ENCODE measurements at places on chromosomes 16 and 17. TPM values are rescaled to one million over a fixed set of nuclear protein-coding genes. Genes with fewer than 3 reads are reported as not detected.

SCNN1G gene
- total RNA-seq: 20.4 TPM

ZG16B gene
- total RNA-seq: 39.0 TPM

VMO1 gene
- total RNA-seq: 1.5 TPM

SP6 gene
- total RNA-seq: not detected

KRT25 gene
- not detected for total RNA-seq

GRCh38 chr16:88570691-88571092, 489 bp downstream of the ZC3H18 start:
- H3K27ac ChIP-seq: peak overlapping the region; percentile 87
- peaks cover 35% of the 10 kb centered on the region for H3K36me3 ChIP-seq
- H3K27me3 ChIP-seq: no peaks in the 10 kb centered on the region
- DNase-seq: no peak
- H3K4me1 ChIP-seq: peaks cover 45% of the 10 kb centered on the region
- H3K4me3 ChIP-seq: peak overlapping the region; percentile 88

- peaks cover 67% of the 10 kb centered on the region for H3K4me1 ChIP-seq
- no peaks in the 10 kb centered on the region for H3K27me3 ChIP-seq
- no peak overlapping the region for H3K4me3 ChIP-seq
Measured at GRCh38 chr16:67489401-67490083, 6.2 kb upstream of the AGRP start.

DNA sequence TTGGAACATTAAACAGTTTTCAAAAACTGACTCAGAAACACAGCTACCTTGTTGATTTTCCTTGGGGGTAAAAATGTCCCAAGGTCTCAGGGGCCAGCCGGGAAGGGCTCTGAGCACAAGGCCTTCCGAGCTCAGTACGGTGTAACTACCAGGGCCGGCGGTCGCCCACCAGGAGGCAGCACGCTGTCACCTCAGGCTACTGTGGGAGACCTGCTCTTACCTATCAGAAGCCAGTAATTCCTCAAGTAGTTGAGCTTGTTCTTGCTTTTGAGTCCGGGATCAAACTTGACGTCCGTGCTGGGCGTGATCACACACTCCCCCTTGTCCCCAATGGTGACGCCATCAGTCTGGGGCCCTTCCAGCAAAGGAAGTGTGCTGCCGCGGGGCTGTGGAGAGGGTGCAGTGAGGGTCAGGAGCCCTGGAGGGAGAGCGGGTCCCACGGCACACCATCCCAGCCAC, 43.4 kb upstream of the ICAM2 start:
- H3K4me3 ChIP-seq: no peak overlapping the region
- peaks cover 51% of the 10 kb centered on the region for H3K4me1 ChIP-seq
- peak; percentile 85 for DNase-seq
- peak overlapping the region; percentile 70 for H3K27ac ChIP-seq
- H3K27me3 ChIP-seq: no peaks in the 10 kb centered on the region

GRCh38 chr17:79706931-79707850, 23.6 kb upstream of the ENPP7 start:
- H3K36me3 ChIP-seq: no peaks in the 10 kb centered on the region
- peaks cover 11% of the 10 kb centered on the region for H3K4me1 ChIP-seq
- no peak overlapping the region for H3K4me3 ChIP-seq
- peak; percentile 81 for DNase-seq
- H3K27me3 ChIP-seq: no peaks in the 10 kb centered on the region

- H3K27ac ChIP-seq: no peak overlapping the region
- H3K4me3 ChIP-seq: no peak overlapping the region
- H3K36me3 ChIP-seq: no peaks in the 10 kb centered on the region
- H3K27me3 ChIP-seq: no peaks in the 10 kb centered on the region
- peaks cover 17% of the 10 kb centered on the region for H3K4me1 ChIP-seq
Measured at GRCh38 chr17:73266796-73267195, 5.1 kb upstream of the CPSF4L start.

DNA sequence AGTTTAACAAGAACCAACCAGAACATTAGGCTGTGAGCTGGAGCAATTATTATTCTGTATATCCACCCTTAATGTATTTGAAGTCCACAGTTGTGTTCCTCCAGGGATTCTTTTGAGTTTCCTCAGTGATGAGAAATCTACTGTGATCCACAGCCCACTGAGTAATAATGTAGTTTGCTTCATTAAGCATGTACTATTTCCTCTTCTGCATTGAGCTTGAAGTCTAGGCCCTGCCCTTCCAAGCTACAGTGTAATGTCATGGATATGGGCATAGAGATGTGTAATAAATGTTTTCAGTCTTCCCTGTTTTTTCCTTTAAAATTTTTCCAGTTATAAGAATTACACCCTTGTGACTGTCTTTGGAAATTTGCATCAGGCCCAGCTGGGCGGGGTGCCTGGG, 36.4 kb upstream of the SLC12A3 start:
- H3K4me3 ChIP-seq: no peak overlapping the region
- no peaks in the 10 kb centered on the region for H3K4me1 ChIP-seq
- H3K27me3 ChIP-seq: no peaks in the 10 kb centered on the region
- no peak overlapping the region for H3K27ac ChIP-seq

DNA sequence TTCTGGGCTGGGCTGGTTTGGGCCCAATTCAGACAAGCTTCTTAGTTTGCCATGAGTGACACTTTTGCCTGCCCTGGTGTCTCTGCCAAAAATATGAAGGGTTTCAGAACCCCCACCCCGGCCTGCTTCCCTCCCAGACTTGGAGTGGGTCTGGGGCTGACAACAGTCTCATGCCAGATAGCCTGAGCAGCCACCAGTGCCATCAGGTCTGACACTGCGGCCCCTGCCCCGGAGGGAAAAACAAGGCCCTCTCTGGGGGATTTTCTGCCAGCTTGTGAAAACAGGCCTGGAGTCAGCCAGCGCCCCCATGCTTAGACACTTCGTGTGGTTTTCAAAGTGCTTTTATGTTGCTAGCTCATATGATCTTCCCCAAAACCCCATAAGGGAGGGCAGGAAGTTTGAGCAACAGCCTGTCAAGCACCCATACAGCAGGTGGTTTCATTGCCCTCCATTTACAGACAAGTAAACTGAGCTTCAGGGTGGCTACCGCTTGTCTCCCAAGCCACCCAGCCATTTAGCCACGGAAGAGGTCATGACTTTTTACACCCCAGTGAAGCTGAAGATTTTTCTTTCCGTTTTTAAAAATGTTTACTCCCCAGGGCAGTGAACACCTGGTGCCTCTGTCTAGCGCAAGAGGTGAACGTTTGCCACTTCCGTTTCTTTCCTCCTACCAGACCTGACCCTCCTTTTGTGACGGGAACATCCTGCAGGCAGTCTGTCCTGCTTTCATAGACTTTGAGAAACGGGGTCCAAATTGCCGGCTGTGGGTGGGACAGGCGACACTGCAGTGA, 300.6 kb downstream of the SEC14L1 start:
- H3K27me3 ChIP-seq: no peaks in the 10 kb centered on the region
- no peak for DNase-seq
- H3K27ac ChIP-seq: peak overlapping the region; percentile 49
- H3K36me3 ChIP-seq: no peaks in the 10 kb centered on the region
- no peak overlapping the region for H3K4me3 ChIP-seq

DNA sequence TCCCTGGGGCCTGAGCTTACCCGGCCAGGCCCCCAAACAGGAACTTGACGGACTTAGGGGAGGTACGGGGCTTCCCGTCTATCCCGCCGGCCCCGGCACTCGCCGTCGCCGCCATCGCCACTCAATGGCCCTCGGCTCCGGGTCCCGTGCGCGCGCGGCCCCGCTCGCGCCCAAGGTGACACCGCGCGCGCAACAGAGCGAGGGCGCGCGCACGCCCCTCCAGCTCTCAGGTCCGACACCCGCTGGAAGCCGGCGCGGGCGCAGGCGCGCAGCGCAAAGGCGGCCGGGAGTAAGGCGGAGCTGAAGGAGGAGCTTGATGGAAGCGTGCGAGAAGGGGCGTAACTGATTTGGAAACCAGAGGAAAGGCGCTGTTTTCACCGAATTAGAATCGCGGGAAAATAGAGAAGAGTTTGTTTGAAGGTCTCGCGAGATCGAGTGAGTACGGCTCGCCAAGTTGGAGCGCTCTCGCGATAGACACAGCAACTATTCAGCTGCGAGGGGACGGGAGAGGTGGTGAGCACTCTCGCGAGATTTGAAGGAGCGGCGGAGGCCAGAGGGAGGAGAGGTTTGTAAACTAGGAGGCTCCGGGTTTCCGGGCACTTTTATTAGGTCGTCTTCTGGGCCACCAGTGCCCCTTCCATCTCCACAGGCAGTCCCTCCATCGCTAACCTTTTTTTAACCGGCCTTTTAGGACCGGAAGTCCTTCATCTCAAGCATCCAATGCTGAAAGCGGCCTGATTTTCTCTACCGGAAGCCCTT, at the start of the genes RNF167 and SLC25A11:
TSS of gene RNF167 (plus strand) at position 473 of the 759 bp plus-strand sequence. CDS start 642 bp downstream, outside the sequence.
TSS of gene SLC25A11 (minus strand) at position 251 of the 759 bp plus-strand sequence. CDS start at position 115, 136 bp downstream.
- DNase-seq: peak; percentile 99
- peaks cover 63% of the 10 kb centered on the region for H3K4me1 ChIP-seq
- H3K27me3 ChIP-seq: no peaks in the 10 kb centered on the region
- peaks cover 61% of the 10 kb centered on the region for H3K36me3 ChIP-seq

- no peaks in the 10 kb centered on the region for H3K27me3 ChIP-seq
- no peak overlapping the region for H3K4me3 ChIP-seq
- peaks cover 17% of the 10 kb centered on the region for H3K4me1 ChIP-seq
Measured at GRCh38 chr16:654034-654433, 4.9 kb downstream of the WDR90 start.

All from stomach (tissue), 19 donors.